ENCODE measurements at places on chromosomes 1 and 21. TPM values are rescaled to one million over a fixed set of nuclear protein-coding genes. Genes with fewer than 3 reads are reported as not detected.

GRCh38 chr1:28813931-28814465 is 2.0 kb downstream of the OPRD1 start:
- H3K4me3 ChIP-seq: no peak overlapping the region
- H3K4me1 ChIP-seq: no peaks in the 10 kb centered on the region
- no peak overlapping the region for H3K27ac ChIP-seq
- no peak for DNase-seq
- peaks cover 36% of the 10 kb centered on the region for H3K27me3 ChIP-seq

- H3K27me3 ChIP-seq: no peaks in the 10 kb centered on the region
- H3K36me3 ChIP-seq: no peaks in the 10 kb centered on the region
- DNase-seq: no peak
- no peak overlapping the region for H3K27ac ChIP-seq
- H3K4me3 ChIP-seq: no peak overlapping the region
Measured at GRCh38 chr1:53642215-53642555, 96.8 kb downstream of the GLIS1 start.

DNA sequence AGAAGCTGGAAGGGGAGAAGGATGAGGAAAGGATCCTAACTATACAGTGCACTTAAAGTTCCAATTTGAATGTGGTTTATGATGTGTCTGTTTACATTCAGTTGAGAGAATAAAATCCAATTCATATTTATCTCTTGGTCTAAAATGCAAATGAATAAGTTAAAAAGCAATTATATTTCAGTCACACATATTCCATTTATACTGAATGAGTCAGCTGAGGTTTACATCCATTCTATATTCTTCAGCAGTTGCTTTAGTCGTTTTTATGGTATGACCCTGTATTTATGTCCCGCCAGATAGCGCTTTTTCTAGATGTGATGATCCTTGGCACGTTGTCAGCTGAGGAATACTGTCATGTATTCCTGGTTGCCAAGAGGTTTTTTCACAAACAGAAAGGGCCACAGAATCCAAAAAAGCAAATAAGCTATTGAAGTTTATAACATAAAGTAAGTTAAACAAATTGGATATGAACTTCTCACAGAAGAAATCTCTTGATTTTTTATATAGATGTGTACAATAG is 866.2 kb downstream of the NCAM2 start:
- no peak overlapping the region for H3K4me3 ChIP-seq
- no peak overlapping the region for H3K27ac ChIP-seq
- no peak for DNase-seq
- no peaks in the 10 kb centered on the region for H3K36me3 ChIP-seq
- H3K4me1 ChIP-seq: no peaks in the 10 kb centered on the region

DNA sequence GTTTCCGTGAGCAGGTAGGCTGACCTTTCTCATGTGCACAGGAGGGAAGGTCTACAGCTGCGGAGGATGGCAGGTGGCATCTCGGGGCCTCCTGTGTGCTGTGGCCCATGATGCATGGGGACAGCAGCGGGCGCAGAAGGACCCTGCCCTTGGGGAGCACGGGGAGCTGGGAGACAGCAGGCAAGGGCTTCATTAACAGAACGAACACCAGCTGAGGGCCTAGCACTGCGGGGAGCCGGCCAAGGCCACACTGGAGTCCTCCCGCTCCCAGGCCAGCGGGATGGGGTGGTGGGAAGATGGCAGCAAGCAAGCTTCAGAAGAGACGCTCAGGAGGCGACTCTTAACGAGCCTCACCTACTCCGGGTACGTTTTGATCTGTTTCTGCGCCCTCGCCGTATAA is 66.6 kb downstream of the SCCPDH start:
- no peaks in the 10 kb centered on the region for H3K4me1 ChIP-seq
- H3K27me3 ChIP-seq: no peaks in the 10 kb centered on the region
- no peak for DNase-seq
- H3K36me3 ChIP-seq: no peaks in the 10 kb centered on the region
- no peak overlapping the region for H3K27ac ChIP-seq

DNA sequence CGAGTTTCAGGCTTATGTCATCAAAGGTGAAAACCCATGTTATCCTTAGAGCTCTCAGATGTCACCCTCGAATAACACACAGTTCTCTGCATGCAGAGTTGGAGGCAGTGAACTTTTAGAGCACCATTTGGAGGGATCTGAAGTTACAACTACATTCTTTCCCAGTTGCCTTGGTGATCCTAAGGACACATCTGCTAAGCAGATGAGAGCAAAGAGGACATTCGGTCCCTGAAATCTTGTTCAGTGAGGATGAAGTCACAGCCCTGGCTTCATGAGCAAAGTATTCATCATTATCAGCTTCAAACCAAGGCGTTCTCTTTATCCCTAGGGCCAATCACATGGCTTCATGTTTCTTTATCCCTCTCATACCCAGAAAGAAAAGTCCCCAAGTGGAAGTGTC is 23.1 kb upstream of the MCOLN2 start:
- H3K36me3 ChIP-seq: no peaks in the 10 kb centered on the region
- no peak for DNase-seq
- peaks cover 8% of the 10 kb centered on the region for H3K27me3 ChIP-seq
- no peak overlapping the region for H3K4me3 ChIP-seq

The CD34 gene
- total RNA-seq: 174 TPM

Measured in endothelial cell of umbilical vein (primary cell).